ENCODE measurements at places on chromosomes 12 and 14.

GRCh38 chr12:68326716-68327115 is 5.4 kb downstream of the MDM1 start:
- no peak overlapping the region for H3K27ac ChIP-seq
- H3K4me1 ChIP-seq = no peaks in the 10 kb centered on the region
- H3K4me3 ChIP-seq = no peak overlapping the region
- no peak for DNase-seq
- peaks cover 41% of the 10 kb centered on the region for H3K36me3 ChIP-seq
- H3K27me3 ChIP-seq = no peaks in the 10 kb centered on the region

DNA sequence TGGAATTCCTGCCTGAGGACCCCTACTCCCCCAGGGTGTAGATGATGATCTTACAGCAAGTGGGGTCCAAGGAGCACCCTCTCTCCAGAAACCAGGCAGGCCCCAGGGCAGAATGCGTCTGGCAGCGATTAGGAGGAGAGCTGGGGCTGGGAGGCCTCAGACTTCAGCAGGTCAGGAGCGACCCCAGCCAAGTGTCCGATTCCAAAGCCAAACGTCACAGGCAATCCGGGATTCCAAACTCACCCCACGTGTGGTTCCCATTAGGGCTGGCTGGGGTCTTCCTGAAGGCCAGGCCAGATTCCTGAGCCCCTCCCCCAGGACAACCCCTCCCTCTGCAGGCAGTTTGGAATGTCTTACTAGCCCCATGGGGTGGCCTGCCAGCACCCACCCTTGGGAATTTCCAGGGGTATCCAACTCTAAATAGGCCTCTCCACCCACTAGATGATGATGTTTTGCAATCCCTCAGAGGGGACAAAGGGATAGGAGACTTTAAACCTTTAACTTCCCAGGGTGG is 17.3 kb upstream of the FIGNL2 start:
- H3K36me3 ChIP-seq = no peaks in the 10 kb centered on the region
- DNase-seq = no peak
- no peak overlapping the region for H3K27ac ChIP-seq
- H3K4me1 ChIP-seq = peaks cover 54% of the 10 kb centered on the region
- no peak overlapping the region for H3K4me3 ChIP-seq

DNA sequence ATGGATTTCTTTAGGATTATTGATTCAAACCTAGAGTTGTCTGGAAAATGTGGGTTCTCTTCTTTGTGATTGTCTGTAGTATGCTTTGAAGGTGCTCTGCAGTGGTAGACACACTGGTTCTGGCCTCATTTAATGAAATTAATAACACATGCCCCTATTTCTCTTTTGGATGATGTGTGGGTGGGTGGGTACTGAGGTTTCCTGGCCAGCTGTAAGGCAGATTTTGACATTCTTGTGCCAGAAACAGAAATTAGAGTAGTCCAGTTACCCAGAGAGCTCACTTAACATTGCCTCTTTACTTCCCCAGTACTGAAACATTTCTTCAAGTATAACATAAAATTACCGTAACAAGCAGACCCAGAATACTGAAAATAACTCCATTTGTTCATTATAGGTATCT is 14.4 kb downstream of the TSFM start:
- no peak overlapping the region for H3K4me3 ChIP-seq
- H3K36me3 ChIP-seq = peaks cover 97% of the 10 kb centered on the region
- no peak for DNase-seq
- no peaks in the 10 kb centered on the region for H3K27me3 ChIP-seq

DNA sequence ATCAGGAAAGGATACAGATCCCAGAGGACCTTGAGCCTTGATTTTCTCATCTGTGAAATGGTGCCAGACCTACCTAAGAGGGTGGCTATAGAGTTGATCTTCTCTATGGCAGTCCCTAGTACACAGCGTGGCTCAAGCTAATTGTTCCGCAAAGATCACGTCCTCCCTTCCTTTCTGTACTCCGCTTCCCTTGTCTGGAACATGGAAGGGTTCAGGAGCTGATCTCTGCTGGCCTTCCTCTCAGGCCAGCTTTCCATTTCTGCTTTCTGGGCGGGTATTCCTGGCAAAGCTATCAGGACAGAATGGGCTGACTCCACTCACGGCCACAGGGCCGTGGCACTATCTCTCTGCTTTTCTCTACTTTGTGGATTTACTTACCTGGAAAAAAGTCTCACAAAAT is 6.5 kb downstream of the CAMKK2 start:
- H3K27ac ChIP-seq = no peak overlapping the region
- DNase-seq = no peak
- H3K4me1 ChIP-seq = peaks cover 22% of the 10 kb centered on the region
- no peaks in the 10 kb centered on the region for H3K36me3 ChIP-seq

- no peak overlapping the region for H3K4me3 ChIP-seq
- no peaks in the 10 kb centered on the region for H3K27me3 ChIP-seq
- DNase-seq = no peak
- no peak overlapping the region for H3K27ac ChIP-seq
Measured at GRCh38 chr12:66071549-66071948, 59.0 kb downstream of the LLPH start.

- H3K36me3 ChIP-seq = no peaks in the 10 kb centered on the region
- H3K4me1 ChIP-seq = no peaks in the 10 kb centered on the region
- DNase-seq = no peak
- no peaks in the 10 kb centered on the region for H3K27me3 ChIP-seq
- H3K4me3 ChIP-seq = no peak overlapping the region
- no peak overlapping the region for H3K27ac ChIP-seq
Measured at GRCh38 chr14:97095269-97095668, 298.1 kb downstream of the VRK1 start.

DNA sequence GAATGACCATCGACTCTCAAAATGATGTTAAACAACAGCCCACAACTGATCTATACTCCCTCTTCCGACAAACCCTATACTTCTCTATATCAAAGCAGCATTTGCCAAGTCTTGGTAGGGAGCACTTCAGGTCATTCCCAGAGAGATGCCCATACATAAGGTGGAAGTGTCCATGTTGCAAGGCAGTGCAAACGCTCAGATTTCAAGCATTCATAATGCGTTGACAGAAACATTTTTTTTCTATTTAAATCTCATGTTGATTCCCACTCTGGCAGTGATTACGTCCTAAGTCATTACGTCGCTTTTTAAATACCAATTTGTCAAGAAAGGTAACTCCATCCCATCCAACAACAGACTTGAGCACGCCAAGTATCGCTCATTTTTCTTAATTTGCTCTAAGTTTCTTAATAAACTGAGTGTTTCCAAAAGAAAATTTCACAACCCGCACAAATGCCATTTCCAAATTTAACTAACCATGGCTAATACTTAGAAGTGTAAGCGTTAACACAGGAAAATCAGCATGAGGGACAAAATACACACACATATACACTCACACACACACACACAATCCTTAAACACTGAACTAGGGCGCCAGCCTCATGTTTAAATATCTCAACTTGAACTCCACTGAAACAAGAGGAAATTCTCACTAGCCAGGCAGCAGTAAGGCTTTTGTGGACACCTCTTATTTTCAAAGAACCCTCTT is 1.1 kb downstream of the GXYLT1 start:
- H3K4me3 ChIP-seq = peak overlapping the region; percentile 69
- H3K4me1 ChIP-seq = no peaks in the 10 kb centered on the region
- DNase-seq = no peak
- no peaks in the 10 kb centered on the region for H3K36me3 ChIP-seq
- no peak overlapping the region for H3K27ac ChIP-seq
- no peaks in the 10 kb centered on the region for H3K27me3 ChIP-seq

- no peak overlapping the region for H3K4me3 ChIP-seq
- no peak for DNase-seq
- H3K4me1 ChIP-seq = no peaks in the 10 kb centered on the region
- H3K27ac ChIP-seq = no peak overlapping the region
- peaks cover 18% of the 10 kb centered on the region for H3K27me3 ChIP-seq
- H3K36me3 ChIP-seq = no peaks in the 10 kb centered on the region
Measured at GRCh38 chr12:107917912-107918800, 143.7 kb downstream of the ASCL4 start.

DNA sequence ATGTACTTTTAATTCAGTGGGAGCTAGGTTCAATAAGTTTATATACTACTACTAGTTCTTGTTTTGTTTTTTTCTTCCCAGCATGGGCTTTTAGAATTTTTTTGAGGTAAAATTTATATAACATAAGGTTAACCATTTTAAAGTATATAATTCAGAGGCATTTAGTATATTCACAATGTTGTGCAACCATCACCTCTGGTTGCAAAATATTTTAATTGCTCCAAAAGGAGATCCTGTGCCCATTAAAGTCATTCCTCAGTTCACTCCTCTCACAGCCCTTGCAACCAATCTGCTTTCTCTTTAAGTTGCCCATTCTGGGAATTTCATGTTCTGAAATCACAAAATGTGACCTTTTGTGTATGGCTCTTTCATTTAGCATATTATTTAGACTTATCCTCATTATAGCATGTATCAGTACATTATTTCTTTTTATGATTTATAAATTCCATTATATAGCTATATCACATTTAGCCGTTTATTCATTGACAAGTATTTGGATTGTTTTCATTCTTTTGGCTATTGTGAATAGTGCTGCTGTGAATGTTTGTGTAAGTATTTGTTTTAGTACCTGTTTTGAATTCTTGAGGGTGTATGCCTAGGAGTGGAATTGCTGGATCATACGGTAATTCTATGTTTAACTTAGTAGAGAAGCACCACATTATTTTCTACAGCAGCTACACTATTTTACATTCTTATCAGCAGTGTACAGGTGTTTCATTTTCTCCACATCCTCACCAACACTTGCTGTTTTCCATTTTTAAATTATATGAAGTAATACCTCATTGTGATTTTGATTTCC is 59.1 kb downstream of the ARHGAP5 start:
- no peaks in the 10 kb centered on the region for H3K4me1 ChIP-seq
- H3K4me3 ChIP-seq = no peak overlapping the region
- no peaks in the 10 kb centered on the region for H3K36me3 ChIP-seq
- H3K27me3 ChIP-seq = no peaks in the 10 kb centered on the region
